GM13977 (cell line): ENCODE measurements at places on chromosomes 5 and 9.

GRCh38 chr5:141672841-141673813 lies 8.9 kb downstream of the ARAP3 start:
- no peak for DNase-seq

- DNase-seq = no peak
Measured at GRCh38 chr5:121982893-121983285, 21.1 kb downstream of the SRFBP1 start.

- no peak for DNase-seq
Measured at GRCh38 chr5:66722686-66723085, 126.5 kb downstream of the MAST4 start.

DNA sequence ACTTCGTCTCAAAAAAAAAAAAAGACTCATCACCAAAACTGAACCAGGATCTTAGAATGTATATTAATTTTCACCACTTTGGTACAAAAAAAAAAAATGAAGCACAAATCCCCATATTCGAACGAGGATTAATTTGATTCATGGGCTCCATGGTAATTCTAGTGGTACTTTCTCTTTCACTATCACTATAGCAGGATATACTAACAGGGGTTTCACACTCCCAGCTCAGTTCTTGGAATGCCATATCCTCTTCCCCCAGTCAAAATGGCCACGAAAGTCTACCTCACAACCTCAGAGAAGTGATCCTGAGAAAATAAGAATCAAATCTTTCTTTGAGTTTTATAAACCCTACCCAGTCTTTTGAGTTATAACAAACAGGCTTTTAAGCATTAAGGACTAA lies 235.7 kb downstream of the FBXL17 start:
- no peak for DNase-seq

DNA sequence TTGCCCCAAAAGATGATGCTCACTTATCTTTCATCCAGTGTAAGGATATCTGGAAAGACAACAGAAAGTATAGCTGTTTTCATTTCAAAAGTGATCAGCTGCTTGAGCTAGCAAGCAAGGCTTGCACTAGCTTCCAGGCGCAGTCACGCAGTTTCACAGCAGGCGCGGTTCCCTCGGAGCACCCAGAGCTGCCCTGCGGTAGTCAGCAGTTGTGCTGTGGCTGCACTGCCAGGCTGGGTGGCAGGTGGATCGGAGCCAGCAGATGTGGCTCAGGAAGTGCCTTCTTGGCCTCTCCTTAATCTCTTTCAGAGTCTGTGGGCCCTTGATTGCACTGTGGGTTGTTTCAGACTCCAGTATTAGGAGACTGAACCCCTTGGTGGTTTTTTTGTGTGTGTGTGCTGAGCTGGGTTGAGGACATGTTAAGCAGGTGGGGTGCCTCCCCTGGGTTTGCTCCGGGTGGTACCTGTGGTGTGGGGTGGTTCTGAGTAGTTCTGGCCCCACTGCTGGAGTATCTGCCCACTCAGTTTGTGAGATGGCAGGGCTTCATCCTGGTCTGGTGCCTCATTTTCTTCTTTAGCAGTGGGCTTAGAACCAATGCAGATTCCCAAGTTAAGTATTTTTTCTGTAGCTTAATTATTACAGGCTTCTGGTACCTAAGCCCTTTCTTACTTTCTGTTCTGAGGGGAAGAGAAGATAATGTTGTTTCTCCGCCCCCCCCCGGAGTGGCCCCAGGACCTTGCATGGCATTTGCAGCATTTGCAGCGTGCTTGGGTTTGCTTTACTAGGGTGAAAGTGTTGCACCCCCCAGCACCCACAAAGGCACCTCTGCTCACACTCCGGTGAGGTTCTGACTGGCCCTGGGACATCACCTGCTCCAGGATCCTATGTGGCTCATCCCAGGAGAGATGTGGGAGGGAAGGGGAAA lies 16.4 kb downstream of the TENT4A start:
- no peak for DNase-seq

GRCh38 chr9:133609311-133610098 lies at the start of gene FAM163B:
Gene FAM163B, minus strand, starts transcription at chr9:133609389. Its CDS starts 29,166 bp downstream, at chr9:133580223.
- no peak for DNase-seq

GRCh38 chr5:177578316-177578715 lies 13.7 kb upstream of the TMED9 start:
- DNase-seq = no peak

- no peak for DNase-seq
Measured at GRCh38 chr9:72412483-72413040, 47.6 kb upstream of the ZFAND5 start.

DNA sequence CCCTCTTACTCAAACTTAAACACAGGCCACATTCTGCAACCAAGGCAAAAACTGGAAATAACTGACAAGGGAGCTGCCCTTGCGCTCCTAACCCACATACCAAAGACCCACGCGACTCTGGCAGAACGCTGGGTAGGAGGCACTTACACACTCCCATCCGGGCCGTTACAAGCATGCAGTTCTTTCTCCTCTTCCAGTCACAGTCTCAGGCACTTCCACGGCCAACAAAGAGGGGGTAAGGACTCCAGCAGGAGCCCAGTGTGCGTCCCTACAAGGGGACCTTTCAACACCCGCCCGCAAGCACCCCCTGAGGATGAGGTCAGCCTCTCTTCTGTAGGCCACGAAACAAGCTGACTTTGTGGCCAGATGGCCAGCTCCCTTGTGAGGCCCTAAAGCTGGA lies 57.4 kb downstream of the SERINC5 start:
- DNase-seq = no peak

DNA sequence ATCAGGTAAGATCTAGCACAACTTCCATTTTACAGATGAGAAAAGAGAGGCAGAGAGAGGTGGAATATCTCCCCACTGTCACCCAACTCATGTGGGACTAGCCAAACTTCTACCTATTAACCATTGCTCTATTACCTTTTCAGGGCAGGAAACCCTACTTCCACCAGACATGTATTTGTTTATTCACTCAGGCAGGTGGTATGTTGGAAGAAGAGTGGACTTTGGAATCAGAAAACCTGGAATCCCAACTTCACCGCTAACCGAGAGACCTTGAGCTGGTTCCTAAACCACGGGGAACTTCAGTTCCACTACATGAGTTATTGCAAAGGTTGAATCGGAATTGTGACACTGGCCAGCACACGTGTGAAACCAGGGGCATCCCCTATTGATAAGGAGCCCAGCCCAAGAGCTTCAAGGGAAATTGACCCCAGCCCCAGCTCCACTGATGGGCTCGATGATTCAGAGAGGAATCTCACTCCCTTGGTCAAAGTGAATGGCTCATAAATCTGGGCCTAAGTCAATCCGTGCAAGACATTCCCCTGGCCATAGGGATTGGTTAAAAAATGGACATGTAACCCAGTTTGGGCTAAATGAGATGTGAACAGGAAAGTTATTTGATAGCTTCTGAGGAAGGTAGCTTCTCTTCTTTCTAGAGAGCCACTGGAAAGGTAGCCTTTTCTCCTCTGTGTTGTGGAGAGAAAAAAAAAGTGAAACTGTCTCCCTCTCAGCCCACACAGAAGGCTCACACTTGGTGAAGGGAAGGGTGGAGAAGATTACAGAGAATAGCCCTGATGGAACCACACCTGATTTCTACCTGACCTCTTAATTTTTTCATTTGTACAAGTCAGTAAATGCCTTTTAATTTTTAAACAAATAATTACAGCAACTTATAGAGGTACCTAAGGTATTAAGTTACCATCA lies 5.5 kb upstream of the GLIS3 start:
- DNase-seq = no peak

- no peak for DNase-seq
Measured at GRCh38 chr5:154486427-154486866, 8.4 kb upstream of the HAND1 start.

- DNase-seq = no peak
Measured at GRCh38 chr5:68476854-68477253, 261.3 kb downstream of the PIK3R1 start.

GRCh38 chr9:77953590-77953989 lies 78.0 kb downstream of the GNAQ start:
- DNase-seq = no peak

DNA sequence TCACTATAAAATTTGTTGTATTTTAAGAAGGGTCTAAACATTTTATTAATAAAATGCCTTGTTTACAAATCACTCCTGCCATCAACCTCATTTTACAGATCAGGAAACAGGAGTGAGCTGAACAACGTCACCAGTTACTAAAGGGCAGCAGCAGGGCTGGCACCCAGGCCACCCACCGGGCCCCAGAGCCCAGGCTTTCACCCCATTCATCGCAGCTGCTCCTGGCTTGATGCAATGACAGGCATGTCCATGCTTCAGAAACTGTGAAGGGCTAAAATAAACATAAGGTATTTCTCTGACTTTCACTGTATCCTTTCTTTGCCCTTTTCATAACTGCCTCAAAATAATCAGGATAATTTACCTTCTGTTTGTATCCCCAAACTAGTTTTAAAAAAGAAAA lies 18.1 kb downstream of the MED27 start:
- no peak for DNase-seq

DNA sequence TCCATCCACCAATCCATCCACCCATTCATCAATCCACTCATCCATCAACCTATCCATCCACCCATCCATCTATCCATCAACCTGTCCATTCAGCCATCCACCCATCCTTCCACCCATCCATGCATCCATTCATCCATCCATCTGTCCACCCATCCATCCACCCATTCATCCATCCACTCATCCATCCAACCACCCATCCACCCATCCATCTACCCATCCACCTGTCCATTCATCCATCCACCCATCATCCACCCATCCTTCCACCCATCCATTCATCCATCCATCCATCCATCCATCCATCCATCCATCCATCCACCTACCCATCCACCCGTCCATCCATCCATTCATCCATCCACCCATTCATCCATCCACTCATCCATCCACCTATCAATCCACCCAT lies 195.8 kb downstream of the NXNL2 start:
- no peak for DNase-seq

DNA sequence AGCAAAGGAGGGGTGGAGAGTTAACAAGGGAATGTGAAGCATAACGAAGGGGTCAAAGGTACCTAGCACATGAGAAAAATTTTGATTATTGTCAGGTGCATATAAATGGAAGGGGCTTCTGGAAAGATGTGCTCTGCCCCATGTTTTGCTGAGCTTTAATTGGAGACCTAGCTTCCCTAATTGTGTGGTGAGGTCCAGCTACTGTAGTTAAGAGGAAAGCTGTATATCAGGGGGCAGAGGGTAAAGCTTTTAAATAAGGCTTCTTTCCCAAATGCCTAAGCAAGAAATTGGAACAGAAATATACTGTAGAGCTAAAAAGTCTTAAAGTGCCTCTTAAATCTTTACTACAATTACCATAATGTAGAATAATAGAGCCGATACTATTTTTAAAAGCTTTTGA lies 267.2 kb downstream of the MAT2B start:
- no peak for DNase-seq
